ENCODE measurements at places on chromosomes 2 and 18.

DNA sequence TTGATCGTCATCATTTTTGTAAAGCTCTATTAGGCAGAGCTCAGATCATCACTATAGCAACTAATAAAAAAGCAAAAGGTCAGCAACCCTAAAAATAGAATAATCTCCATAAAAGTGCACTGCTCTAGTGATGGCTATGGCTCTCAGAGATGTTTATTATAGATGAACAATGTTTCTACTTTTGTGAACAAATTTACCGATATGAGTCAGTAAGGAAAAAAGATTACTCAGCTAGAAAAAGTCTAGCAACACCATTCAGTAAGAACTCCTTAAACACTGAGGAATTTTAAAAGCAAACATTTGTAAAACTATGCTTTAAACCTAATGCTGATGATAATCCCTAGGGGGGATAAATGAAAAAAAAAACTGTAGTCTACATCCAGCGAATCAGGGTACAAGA, 69.6 kb downstream of the ACVR1C start:
- DNase-seq = peak; percentile 5

DNA sequence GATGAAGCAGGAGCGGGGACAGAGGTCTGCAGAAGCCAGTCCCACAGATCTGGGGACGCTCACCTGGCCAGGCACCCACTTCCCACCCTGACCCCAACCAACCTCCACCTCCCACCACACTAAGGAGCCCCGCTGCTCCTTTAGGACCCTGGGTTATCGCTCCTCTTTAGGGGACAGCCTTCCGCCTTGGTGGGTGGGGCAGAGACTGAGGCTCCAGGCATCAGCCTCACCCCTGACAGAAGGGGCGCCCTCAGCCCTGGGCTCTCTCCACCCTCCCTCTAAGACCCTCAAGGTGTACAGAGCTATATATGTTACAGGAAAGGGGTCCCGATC, 33.5 kb upstream of the SLC66A3 start:
- DNase-seq = no peak

GRCh38 chr2:120555092-120555491, 180.6 kb upstream of the GLI2 start:
- no peak for DNase-seq

DNA sequence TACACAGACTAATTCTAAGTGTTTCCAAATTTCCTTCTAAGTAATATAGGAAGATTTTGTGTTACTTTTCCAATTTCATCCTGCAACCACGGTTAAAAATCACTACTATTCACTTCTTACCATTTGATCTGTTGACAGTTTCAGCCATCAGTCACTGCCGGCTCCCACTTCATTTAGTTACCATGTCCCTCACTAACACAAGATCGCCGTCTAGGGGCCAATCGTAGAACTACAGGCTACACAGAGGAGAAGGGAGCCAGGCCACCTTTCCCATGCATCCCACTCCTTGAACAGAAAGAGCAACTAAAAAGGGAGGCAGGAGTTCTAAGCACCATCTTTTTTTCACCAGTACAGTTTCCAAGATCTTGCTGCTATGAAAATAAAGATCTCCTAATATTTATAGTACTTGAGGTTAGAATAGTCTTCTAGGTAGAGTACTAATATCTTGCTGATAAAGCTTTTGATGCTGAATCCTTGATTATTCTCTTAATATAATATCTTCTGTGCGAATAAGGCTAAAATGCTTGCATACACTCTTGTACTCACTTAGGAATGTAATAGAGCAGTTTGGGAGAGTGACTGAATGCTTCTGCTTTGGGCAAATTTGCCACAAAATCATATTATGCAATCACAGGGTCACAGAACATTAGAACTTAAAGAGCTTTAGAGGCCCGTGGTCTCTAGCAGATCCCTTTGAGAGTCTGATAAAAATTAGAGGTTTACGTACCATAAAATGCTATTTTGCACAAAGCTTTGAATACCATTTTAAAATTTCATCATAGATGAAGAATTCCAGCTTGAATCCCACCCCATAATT, 39.5 kb upstream of the CYP1B1 start:
- peak; percentile 83 for DNase-seq

DNA sequence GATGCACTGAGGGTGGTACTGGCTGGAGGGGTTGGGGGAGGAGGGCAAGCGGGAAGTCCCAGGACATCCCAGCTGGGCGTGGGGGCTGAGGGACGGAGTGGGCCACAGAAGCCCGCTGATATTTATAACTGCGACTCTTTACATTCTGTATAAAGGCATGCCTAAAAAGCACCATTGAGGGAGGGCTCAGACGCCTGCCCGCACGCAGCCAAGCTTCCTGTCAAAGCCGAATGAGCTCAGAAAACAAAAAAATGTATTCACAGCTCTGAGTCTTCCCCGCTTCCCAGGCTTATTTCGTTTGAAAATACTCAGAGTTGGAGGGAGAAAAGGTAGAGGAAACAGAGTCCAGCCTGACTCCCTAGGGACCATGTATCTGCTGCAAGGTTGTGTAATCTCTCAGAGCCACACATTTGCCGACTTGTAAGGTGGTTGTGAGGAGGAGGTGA, 170.1 kb upstream of the HAAO start:
- DNase-seq = no peak

DNA sequence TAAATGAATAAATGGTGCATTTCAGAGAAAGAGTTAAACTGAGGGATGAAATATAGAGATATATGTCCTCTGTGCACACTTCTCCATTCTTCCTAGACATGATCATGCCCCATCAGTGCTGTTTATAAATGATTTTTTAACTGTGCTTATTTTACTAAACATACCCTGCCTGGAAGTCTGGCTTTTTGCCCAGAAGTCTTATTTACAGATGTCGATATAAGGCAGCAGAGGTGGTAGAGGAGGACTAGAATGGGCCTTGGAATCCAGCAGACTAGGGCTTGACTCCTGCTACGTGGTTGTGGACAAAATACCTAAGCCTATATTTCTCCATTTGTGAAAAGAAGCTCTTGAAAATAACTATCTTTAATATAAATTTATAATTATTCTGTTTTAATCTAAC, 355.5 kb downstream of the RAD51AP2 start:
- peak; percentile 2 for DNase-seq

- peak; percentile 77 for DNase-seq
These were observed 150.3 kb upstream of the DNMT3A start for GRCh38 chr2:25491966-25492532.

GRCh38 chr2:160034396-160034795, 28.0 kb downstream of the PLA2R1 start:
- no peak for DNase-seq

DNA sequence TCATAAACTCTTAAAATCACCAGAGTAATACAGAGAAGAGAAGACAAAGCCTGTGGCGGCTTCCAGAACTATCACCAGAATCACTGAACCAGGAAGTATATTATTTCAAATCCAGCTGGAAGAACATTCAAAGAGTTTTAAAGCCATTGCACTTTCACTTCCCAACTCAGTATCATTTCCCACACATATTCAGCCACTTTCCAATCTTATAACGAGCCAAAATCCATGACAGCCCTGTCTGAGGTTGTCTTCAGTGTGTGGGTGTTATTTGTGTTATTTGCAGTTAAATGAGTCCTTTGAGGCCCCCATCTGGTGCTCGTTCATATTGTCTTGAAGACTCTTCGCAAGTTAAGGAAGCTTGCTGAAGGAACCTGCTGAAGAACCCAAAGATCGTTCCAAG, 559.9 kb downstream of the TSN start:
- no peak for DNase-seq

DNA sequence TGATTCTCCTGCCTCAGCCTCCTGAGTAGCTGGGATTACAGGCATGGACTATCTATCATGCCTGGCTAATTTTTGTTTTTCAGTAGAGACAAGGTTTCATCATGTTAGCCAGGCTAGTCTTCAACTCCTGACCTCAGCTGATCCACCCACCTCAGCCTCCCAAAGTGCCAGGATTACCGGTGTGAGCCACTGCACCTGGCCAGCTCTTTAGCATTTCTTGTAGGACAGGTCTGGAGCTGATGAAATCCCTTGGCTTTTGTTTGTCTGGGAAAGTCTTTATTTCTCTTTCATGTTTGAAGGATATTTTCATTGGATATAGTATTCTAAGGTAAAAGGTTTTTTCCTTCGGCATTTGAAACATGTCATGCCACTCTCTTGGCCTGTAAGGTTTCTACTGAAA, 20.2 kb downstream of the VPS54 start:
- no peak for DNase-seq

DNA sequence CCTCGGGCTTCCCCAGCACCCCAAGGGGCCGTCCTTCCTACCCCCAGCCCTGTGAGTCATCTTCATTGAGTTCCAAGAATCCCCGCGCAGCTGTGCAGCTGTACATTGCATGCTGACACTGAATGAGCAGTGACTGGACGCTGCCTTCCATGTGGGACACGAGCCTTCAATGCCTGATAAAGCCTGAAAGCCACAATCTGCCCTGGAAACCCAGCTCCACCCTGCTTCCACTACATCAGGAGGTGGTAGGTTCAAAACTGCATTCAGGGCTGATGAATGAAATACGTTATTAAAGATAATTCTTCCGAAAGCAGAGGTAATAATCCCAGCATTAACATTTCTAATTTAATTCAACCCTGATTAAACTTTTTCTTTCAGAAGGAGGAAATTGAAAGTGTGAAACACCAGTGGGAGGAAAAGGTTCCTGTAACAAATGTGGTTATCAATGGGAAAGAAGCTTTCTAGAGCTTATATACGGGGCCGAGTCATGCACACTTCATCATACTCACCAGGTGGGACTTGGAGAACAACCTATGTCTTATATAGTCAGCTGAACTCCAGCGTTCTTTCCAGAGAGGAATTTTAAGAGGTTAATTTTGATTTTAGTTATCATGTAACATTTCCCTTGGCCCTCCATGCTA, 360.1 kb downstream of the LPIN1 start:
- peak; percentile 98 for DNase-seq

GRCh38 chr18:54939361-54939917, 19.8 kb downstream of the CCDC68 start:
- DNase-seq = peak; percentile 79

DNA sequence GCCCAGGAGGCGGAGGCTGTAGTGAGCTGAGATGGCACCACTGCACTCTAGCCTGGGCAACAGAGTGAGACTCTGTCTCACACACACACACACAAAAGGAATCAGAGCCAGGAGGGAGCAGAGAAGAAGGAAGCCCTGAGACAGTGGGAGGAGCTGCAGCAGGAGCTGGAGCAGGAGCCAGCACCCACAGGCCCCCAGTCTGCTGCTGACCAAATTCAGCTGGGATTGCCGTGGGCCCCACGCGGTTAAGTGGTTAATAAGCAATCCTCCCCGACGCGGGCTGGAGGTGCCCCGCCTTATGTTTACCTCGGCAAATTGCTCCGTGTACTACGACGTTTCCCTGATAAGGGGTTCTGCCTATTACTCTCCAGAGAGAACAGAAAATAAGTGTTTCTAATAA, 265.3 kb downstream of the TWIST2 start:
- DNase-seq = peak; percentile 41

DNA sequence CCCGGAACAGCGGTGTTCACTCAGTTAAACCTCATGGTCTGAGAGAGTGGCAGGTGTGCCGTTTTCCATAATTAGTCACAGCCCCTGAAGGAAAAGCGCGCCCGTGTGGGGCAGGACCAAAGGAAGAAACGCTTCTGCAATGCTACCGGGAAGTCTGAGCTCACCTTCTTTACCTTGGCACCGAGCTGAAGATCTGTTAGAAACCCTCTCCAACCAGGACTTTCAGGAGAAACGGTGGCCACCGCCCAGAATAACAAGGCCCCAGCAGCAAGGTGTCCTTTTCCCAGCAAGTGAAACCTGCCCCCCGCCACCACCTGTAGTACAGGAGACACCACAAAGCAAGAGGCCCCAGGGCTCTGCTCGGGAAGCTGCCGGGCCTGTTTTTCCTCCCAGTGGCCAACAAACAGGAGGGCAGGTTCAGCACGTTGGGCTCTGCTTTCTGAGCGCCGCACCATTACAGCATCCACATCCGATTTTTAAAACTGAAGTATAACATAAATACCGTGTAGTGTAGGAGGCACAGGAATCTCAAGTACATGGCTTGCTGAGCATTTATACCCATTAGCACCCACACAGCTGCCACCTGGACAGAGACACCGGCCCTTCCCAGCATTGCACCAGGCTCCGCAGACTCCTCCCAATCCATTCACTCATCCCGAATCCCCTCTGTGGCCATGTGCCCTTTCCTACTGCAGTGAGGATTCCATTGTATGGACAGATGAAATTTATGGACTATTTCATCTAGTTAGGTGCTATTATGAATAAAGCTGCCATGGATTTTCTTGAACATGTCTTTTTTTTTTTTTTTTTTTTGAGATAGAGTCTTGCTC, 121.8 kb upstream of the RIOK3 start:
- no peak for DNase-seq

All from mesenchymal stem cell (in vitro differentiated cells and primary cell).